ENCODE measurements at places on chromosomes 13 and 19. TPM values are rescaled to one million over a fixed set of nuclear protein-coding genes. Genes with fewer than 3 reads are reported as not detected.

Gene ODAD3
- 0.95 TPM for total RNA-seq

Gene TDRD3
- total RNA-seq = 22.5 TPM

Gene ANGPTL4
- 9.5 TPM for total RNA-seq

Gene DKKL1
- not detected for total RNA-seq

Gene KLF12
- total RNA-seq = 25.6 TPM

Gene FCAR
- total RNA-seq = not detected

Gene ZNF134
- 6.7 TPM for total RNA-seq

Gene CLEC4G
- total RNA-seq = not detected

Gene MYO16
- total RNA-seq = not detected

Gene CEACAM16
- not detected for total RNA-seq

Gene CRLF1
- total RNA-seq = not detected
